ENCODE measurements at places on chromosomes 11 and 22. TPM values are rescaled to one million over a fixed set of nuclear protein-coding genes. Genes with fewer than 3 reads are reported as not detected.

The TMEM151A gene
- total RNA-seq, result not detected

The OMP gene
- total RNA-seq, result not detected

The WNT11 gene
- total RNA-seq, result not detected

The CRYAB gene
- 0.35 TPM for total RNA-seq

The KCTD14 gene
- total RNA-seq, result 0.38 TPM

The OR52E8 gene
- not detected for total RNA-seq

The APOL1 gene
- total RNA-seq, result 39.8 TPM

The CBX7 gene
- total RNA-seq, result 17.6 TPM

The PLET1 gene
- total RNA-seq, result not detected

The LRRC4C gene
- total RNA-seq, result not detected

The AMPD3 gene
- 11.2 TPM for total RNA-seq

The CTNND1 gene
- 4.9 TPM for total RNA-seq

The C22orf23 gene
- total RNA-seq, result not detected

The IFITM10 gene
- 0.33 TPM for total RNA-seq

The OR4D5 gene
- total RNA-seq, result not detected

The SLC5A1 gene
- not detected for total RNA-seq

All from activated T-cell treated with anti-CD3 and anti-CD28 coated beads, Interleukin-2, amount 50 U/mL, for 4 hours (primary cell).